ENCODE measurements at places on chromosomes 7 and 10.
A peak's percentile ranks its signal among the peaks of the same experiment; 100 is the strongest.

DNA sequence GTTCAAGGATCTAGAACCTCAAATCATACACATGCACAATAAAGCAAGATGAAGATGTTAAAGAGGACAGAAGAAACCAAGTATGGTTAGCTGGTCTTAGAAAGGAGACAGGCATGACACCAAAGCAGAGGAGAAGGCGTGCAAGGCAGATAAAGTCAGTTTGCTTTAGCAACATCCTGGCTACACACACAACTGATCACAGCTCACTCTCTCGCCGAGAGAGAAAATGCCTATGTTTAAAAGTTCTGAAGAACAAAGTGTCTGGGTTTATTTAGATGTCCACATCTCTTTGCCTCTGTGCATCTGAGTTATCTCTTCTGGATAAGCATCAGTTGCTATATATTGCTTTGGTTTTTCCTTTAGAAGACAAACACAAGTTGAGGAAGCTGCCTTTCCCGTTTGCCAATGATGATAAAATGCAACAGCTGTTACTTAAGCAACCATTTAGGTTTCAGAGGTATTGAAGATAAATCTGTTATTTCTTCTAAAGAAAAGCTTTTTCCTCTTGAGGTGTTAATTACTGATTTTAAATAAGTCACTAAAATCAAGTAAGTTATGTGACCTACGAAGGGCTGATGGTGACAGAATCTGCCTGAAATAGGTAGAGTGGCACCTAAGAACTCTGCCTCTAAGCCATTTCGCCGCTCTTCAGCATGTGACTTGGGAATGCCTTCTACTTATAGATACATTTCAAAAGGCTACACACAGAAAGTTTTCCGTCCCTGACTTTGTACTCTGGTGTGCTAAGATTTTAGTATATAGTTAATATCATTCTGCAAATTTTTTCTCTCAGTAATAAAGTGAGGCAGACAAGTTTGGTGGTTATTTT is 146.2 kb upstream of the ASAH2 start:
- H3K4me3 ChIP-seq: peak overlapping the region; percentile 87
- no peaks in the 10 kb centered on the region for H3K27me3 ChIP-seq
- H3K27ac ChIP-seq: peak overlapping the region; percentile 72
- peaks cover 37% of the 10 kb centered on the region for H3K4me1 ChIP-seq

DNA sequence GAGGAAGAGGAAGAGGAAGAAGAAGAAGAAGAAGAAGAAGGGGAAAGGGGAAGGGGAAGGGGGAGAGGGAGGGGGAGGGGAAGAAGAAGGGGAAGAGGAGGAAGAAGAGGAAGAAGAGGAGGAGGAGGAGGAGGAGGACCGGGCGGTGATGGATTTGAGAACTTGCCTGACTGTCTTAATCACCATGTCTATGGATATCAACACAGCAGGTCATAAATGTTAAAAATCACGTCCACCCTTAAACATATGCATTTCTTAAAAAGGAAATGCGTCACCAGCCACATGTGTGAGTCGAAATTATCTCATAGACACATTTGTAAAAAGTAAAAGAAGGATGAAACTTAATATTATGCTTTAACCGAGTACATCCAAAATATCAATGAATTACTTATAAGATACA is 42.1 kb upstream of the INSIG1 start:
- H3K4me1 ChIP-seq: peaks cover 3% of the 10 kb centered on the region
- H3K36me3 ChIP-seq: peaks cover 6% of the 10 kb centered on the region
- no peak for DNase-seq

GRCh38 chr10:97689559-97690020 is 2.5 kb upstream of the AVPI1 start:
- H3K27ac ChIP-seq: no peak overlapping the region
- DNase-seq: no peak
- H3K36me3 ChIP-seq: no peaks in the 10 kb centered on the region

DNA sequence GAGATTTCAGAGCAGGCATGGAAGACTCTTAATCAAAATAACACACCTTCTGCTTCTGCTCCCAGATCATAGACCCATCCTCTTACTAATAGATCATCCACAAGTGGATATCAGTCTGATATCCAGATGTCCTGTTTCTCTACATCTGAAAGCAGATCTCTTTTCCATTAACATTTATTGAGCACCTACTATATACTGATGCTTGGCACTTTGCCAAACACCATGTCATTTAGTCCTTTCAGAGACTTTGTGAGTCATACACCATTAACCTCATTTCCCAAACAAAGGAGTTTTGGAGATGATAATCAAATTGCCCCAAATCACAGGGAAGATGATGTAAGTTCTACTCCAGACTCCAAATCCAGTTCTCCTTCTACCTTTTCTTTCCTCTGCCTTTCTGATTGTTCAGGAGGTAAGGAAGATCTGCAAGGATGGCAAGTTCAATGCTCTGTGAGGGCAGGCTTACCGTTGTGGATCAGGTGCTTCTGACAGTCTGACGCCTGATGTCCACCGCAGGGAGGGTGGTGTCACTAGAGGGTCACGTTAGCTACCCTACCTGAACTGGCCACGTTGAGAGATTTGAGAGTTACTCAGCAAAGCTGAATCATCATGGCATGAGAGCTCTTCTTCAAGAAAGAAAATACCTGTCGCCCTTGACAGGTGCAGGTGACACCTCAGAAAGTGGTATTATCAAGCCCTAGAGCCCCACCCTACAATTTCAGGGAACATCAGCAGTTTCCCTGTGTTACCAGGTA is 269.6 kb upstream of the ZMIZ1 start:
- H3K27ac ChIP-seq: no peak overlapping the region
- DNase-seq: no peak
- H3K4me3 ChIP-seq: no peak overlapping the region
- peaks cover 2% of the 10 kb centered on the region for H3K4me1 ChIP-seq
- H3K27me3 ChIP-seq: peaks cover 44% of the 10 kb centered on the region
- peaks cover 3% of the 10 kb centered on the region for H3K36me3 ChIP-seq

GRCh38 chr10:78472551-78472890 is 438.9 kb downstream of the RPS24 start:
- peaks cover 2% of the 10 kb centered on the region for H3K36me3 ChIP-seq
- peaks cover 15% of the 10 kb centered on the region for H3K27me3 ChIP-seq
- H3K4me1 ChIP-seq: peaks cover 4% of the 10 kb centered on the region
- H3K4me3 ChIP-seq: no peak overlapping the region

- DNase-seq: no peak
- no peak overlapping the region for H3K27ac ChIP-seq
- H3K4me3 ChIP-seq: no peak overlapping the region
These were observed 110.4 kb downstream of the RBM20 start for GRCh38 chr10:110754375-110755105.

DNA sequence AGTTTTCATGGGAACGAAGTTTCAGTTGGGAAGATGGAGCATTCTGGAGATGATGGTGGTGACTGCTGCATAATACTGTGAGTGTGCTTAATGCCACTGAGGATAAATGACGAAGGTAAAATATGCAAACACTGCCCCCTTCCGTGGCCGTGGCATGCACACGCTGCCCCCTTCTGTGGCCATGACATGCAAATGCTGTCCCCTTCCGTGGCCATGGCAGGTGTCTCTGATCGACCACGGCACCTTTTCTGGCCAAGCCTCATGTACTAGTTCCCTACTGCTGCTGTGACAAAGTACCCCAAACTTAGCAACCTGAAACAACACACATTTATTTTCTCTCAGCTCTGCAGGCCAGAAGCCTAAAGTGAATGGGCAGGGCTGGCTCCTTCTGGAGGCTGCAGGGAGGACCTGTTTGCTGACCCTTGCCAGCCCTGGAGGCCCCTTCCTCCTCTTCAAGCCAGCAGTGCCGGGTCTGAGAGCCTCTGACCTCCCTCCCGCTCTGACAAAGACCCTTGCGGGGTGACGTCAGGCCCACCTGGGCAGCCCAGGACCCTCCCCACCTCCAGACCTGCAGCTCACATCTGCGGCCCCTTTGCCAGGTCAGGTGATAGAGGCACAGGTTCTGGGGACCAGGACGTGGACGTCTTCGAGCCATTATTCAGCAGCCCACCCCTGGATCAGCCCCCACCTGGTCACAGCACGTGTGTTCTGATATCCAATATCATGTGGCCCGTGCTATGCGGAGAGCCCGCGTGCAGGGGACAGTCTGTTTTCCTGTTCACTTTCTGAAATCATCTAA is 82.0 kb downstream of the MICALL2 start:
- no peak overlapping the region for H3K4me3 ChIP-seq
- H3K27ac ChIP-seq: no peak overlapping the region
- DNase-seq: no peak
- H3K27me3 ChIP-seq: peaks cover 13% of the 10 kb centered on the region

DNA sequence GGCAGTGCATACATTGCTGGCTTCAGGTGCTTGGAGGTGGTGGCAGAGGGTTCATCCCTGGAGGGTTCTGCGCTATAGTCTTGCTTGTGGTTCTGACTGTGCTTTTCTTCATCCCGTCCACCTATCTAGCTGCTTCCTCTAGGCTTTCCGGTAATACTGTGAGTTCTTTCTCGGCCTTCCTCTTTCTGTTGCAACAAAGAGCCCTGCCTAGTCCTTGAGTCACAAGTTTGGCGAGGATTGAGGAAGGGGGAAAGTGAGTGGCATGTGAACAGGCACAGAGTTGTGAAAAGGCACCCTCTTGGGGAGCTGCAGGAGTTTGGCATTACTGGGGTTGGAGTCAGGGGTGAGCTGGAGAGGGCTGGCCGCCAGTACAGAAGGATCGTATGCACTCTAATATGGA is 123.0 kb downstream of the SH2D4B start:
- H3K4me3 ChIP-seq: no peak overlapping the region
- H3K27me3 ChIP-seq: peaks cover 21% of the 10 kb centered on the region
- H3K36me3 ChIP-seq: peaks cover 3% of the 10 kb centered on the region
- H3K27ac ChIP-seq: no peak overlapping the region
- peaks cover 5% of the 10 kb centered on the region for H3K4me1 ChIP-seq

DNA sequence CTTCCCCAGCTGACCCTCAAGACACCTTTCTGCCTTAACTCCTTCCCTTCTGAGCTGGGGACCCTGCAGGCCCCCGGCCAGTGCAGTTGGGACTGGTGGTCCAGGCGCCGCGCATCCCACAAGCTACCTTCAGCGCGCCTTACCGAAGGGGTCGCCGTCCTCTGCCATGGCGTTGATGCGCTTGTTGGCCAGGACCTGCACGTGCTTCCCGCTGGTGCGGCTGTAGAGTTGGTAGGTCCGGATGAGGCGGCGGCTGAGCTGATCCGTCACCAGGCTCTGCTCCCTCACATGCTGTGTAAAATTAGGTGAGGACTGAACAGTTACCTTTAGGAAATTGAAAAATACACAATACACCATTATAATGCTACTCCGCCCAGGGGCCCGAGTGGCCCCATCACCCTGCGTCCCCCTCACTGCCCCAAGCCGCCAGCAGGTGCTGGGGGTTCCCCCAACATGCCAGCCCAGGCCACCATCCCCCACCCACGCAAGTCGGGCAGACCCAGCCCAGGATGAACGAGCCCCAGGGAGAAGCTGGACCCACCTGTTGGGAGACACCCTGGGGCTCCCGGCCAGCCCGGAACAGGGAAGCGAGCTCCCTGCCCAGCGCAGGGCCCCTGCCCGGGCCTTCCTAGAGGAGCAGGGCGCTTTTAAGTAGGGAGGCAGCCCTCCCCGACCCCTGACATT is 1.2 kb downstream of the FGF8 start:
- no peak for DNase-seq
- H3K36me3 ChIP-seq: peaks cover 5% of the 10 kb centered on the region
- no peak overlapping the region for H3K27ac ChIP-seq
- peak overlapping the region; percentile 69 for H3K4me3 ChIP-seq

DNA sequence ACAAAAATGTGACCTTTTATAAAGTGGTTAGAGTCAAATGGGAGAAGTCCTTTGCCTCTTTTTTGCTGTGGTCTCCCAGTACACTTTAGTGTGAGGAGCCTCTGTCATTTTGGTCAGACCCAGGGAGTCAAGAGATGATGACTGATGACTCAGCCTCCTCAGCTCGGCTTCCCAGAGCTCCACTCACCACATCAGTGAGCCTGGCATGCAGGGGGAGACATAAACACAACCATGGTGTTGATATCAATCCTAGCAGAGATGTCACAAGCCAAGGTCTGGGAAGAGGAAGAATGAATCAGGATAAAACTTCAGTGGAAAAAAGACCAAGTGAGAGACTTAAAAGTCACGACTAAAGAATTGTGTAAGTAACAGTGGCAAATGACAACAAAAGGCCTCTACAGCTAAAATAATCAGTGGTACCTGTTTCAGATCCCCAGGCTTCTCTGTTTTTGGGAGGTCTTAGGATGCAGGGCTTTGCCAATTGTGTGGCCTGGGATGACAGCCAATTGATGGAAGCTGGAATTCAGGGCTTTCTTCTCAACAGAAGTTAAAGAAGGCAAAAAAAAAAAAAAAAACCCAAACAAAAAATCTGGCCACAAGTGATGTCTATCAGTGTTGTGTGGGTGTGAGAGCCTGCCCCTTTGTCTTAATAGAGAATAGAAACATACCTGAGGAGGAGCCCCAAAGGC is 50.2 kb downstream of the TFAM start:
- no peak for DNase-seq
- peaks cover 23% of the 10 kb centered on the region for H3K27me3 ChIP-seq
- H3K4me1 ChIP-seq: peaks cover 8% of the 10 kb centered on the region
- H3K36me3 ChIP-seq: peaks cover 3% of the 10 kb centered on the region

DNA sequence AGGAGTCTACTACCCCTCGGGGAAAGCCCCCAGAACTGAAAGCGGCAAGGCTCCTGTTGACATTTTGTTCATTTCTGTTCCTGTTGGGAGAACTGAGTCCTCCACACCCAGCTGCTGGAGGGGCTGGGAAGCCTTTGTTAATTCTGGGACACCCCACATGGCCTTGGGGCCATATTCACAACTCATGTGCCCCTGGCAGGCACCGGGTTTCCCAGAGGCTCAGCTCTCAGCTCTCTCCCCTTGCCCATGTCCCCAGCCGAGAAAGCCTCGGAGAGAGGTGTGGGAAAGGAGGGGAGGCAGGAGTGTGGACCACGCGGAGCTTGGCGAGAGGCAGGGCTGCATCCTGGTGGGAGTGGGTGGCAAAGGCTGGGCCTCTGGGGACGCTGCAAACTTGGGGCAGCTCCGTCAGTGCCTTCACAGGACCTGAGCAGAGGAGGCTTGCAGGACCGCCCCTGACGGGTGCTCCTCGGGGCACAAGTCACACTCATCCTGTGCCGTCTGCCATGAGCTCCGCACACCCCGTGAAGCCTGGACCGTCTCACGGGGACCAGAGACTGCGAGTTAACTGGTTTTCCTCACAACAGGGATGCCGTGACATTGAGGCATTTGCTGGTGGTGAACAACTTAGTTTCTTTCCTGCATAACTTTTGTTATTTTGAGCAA is 140.9 kb downstream of the DNAJB6 start:
- peaks cover 12% of the 10 kb centered on the region for H3K4me1 ChIP-seq
- DNase-seq: no peak
- peak overlapping the region; percentile 71 for H3K4me3 ChIP-seq
- peak overlapping the region; percentile 41 for H3K27ac ChIP-seq

All from T-helper 17 cell (primary cell).